NCI-H446 treated with DMSO at 0.1 percent for 48 hours (cell line): ENCODE measurements at places on chromosomes 5 and 9.

DNA sequence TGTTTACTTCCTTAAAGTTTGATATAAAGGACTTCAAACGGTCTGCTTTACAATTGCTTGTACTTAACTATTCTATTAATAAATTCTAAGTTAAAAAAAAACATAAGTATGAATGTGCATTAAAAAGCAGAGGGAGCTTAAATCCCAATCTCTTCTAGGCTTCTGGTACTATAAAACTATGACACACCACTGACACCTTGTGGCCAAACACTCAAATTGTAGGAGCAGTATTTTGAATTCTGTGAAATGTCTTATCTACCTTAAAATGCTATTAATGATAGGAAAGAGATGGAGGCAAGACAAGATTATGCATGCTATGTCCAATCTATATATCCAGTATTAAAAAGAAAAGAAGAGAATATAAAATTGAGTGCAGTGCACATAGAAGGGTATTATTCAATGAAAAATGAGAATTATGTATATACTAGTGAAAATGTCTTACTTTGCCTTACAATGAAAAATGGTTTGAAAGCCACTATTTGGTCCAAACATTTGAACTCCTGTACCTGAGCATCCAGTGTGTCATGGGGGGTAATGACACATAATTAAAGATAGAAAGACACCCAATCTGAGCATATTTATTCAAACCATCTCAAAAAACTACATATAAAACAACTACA, 87.6 kb downstream of the ERP44 start:
- peak; percentile 23 for DNase-seq

- no peak for DNase-seq
Observed at GRCh38 chr9:6147846-6148245, 67.8 kb upstream of the IL33 start.

DNA sequence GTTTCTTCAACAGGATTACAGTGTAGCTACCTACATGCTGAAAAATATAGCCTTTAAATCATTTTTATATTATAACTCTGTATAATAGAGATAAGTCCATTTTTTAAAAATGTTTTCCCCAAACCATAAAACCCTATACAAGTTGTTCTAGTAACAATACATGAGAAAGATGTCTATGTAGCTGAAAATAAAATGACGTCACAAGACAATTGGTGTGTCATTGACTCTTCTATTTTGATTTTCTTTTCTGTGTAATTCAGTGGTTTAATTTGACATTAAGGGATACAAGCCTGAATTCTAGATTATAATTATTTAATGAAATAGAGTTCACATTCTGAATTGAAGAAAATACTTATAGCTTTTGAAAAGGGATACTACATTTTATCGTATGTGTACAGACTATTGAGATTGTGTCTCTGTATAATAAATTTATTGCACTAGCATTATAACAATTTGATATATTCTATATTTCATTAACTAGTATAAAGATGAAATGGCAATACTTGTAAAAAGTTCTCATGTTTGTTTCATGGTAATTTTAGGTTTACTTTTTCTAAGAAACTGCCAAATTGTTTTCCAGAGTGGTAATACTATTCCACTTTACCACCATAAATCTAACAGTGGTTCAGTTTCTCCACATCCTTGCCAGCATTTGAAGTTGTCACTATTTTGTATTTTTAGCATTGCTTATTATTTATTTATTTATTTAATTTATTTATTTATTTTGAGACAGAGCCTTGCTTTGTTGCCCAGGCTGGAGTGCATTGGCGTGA, 18.7 kb downstream of the ANXA1 start:
- no peak for DNase-seq

DNA sequence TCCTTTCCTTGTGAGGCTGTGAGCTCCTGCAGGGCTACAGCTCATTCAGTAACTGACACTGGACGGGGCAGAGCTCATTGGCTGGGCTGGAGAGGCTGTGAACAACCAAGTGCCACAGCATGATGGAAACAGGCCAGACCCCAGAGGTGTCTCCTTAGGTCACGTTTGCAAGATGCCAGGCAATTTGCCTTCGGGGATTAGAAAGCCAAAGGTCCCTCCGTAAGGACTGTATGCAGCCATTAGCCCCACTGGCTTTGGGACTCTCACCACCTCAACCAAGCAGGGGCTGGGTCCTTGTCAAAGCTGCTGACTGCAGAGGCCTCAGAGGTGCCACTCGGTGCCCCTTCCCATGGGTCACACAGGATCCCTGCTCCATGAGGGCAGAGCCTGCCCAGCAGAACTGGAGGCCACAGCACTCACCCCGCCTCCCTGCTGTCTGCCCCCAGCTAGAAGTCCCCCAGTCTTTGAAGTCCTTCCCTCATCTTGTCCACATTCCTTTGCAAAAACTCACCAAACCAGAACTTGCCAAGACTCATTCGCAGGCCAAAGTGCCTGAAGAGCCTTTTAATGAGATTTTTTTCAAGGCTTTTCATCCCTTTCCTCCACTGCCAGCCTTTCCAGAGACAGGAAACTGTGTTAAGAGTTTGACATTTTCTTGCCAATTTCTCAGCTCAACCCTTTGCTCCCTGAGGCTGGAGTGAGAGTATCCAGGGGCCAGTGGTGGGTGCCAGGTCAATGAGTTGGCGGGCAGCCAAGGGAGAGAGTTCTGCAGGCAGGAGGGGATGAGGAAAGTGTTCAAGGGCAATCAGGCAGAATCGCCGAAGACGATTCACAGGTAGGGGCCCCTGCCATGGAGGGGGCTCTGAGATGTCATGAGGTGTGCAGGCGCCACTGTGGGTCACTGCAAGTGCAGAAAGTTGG, 39.7 kb upstream of the SLC25A51 start:
- DNase-seq, result no peak

GRCh38 chr5:41370482-41370881, 139.9 kb downstream of the PLCXD3 start:
- DNase-seq, result no peak

GRCh38 chr9:131530920-131531832, at the start of gene UCK1:
UCK1 (minus strand) TSS chr9:131531263; CDS start chr9:131531174, 89 bp downstream.
- peak; percentile 39 for DNase-seq

DNA sequence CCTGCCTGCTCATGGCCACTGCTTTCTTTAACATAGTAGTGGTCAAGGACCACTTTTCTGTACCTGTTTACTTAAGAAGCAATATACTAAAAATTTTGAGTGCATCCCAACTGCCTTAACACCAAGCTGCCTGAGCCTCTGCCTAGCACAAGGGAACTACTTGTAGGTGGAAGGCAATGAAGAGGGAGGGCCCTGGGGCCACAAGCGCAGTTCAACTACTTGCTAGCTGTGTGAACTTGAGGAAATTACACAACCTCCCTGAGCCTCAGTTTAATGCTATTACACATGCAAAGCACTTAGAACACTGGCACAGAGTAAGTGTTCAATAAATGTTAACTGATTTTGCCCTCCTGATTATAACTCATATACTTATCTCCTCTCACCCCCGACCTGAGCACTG, 6.3 kb downstream of the ARL15 start:
- DNase-seq, result no peak

GRCh38 chr5:178382754-178383164, 150.2 kb upstream of the PHYKPL start:
- no peak for DNase-seq

DNA sequence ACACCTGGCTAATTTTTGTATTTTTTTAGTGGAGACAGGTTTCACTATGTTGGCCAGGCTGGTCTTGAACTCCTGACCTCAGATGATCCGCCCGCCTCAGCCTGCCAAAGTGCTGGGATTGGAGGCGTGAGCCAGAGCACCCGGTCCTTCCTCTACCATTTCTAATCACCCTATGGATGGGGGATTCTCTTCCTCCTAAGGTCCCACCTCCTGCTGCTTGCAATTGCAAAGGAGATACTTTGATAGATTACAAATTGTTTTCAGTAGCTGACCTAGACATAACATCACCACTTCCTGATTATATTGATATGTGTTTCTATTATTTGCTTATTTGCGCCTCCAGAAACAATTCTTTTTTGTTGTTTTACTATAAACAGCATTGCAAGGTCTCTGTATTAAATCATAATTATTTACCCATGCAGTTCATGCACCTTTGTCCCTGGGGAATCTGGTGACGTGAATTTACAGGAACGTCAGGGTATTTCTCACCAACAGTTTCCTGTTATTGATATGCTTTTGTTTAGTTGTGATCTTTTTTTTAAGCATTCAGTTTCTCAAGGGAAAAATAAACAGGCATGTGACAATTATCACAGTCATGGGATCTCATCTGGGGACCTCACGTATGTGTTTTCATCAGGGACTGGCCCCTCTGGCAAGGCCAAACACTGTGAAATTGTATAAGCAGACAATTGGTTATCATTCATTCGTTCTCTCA, 43.2 kb downstream of the ESM1 start:
- DNase-seq, result no peak

DNA sequence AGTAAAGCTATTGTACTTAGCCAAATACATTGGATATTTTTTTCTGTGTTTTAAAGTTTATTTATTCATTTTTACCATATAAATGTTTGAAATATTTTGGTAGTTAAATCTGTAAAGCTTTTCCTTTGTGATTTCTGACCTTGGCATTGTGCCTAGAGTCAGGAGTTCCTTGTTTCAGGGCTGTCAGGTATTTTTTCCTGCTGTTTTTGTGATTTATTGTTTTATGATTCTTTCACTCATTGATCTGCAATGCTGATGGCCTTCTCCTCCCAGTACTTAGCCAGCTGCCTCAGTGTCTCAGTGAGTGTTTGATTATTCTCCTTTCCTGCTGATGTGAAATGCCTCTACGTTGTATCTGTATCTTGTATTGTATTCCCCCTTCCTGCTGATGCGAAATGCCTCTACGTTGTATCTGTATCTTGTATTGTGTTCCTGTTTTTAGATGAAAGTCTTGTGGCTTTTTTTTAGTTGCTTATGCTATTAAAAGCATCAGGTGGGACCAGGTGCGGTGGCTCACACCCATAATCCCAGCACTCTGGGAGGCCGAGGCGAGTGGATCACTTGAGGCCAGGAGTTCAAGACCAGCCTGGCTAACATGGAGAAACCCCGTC, 61.0 kb downstream of the EHMT1 start:
- DNase-seq, result no peak

- DNase-seq, result no peak
Observed at GRCh38 chr9:124468061-124468740, 17.9 kb downstream of the ADGRD2 start.

DNA sequence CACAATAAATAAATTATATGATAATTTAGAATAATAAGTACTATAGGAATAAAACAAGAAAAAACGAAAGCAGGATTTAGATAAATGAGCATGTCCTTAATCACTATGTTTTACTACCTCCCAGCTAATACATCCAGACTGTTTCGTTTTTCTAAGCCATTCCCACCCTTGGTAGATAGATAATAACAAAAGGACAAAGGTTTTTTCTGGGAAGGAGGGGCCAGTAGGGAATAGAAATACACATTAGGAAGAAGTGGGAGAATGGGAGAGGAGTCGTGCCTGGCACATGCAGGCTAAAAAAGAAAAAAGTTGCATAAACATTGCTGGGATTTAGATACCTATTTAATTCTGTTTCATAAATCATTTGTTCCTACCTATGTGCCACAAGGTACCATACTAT, 97.1 kb downstream of the MTX3 start:
- DNase-seq, result no peak

DNA sequence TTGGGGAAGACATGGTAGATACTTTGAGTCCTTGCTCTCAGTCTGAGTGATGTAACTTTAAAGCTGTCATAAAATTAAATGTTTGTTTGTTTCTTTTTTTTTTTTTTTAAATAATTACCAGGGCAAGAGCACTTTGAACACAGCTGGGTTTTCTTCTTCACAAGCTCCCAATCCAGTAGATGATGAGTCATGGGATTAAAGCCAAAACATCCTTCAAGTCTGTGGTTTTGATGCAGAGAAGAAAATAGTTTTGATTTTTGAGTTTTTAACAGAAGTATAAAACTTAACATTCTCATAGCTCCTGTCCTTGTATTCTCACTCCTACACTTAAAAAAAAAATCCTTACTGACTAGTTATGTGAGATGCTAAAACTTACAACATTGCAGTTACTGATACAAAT, 34.8 kb upstream of the IL31RA start:
- no peak for DNase-seq

GRCh38 chr9:38689678-38690077, 30.3 kb downstream of the FAM240B start:
- peak; percentile 69 for DNase-seq

DNA sequence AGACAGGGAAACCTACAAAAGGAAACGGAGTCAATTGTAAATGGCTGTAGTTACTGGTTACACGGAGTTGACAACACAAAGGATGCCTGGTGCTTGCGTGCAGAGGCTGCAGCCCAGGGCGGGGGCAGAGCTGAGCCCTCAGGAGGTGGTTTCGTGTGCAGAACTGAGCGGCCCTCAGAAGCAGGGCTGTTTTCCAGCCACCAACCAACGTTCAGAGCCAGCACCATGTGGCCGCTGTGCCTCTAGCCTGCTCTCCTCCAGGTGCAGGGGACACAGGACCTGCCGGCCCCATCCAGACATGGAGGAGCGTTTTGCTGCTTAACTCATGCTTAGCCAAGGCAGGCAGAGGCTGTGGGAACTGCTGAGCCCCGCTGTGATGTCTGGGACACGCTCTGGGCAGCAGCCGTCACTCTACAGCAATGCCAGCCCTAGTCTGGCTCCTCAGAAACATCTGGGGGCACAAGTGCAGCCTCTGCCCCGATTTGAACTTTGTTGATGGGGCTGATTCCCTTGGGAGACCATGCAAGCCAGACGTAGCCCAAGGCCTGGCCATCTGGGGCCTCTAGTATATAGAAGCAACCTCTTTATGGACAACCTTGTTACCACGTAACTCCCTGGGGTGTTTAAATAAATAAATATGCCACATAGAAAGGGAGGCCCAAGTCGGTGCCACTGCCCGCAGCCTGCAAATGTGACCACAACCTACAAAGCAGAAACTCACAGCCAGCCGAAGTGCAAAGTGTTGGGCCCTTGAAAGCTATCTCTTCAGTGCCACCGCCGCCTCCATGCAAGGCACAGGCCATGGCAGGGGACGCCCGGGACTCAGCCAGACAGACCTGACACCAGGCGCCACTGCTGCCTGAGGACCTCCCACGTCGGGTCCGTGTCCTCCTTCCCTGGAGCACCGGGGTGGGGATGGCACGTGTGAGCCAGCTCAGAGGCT, 42.1 kb downstream of the NKD2 start:
- DNase-seq, result no peak

- no peak for DNase-seq
Observed at GRCh38 chr5:170216257-170216864, 16.4 kb upstream of the C5orf58 start.

GRCh38 chr5:122366501-122366900, 54.5 kb downstream of the SNCAIP start:
- DNase-seq, result no peak

DNA sequence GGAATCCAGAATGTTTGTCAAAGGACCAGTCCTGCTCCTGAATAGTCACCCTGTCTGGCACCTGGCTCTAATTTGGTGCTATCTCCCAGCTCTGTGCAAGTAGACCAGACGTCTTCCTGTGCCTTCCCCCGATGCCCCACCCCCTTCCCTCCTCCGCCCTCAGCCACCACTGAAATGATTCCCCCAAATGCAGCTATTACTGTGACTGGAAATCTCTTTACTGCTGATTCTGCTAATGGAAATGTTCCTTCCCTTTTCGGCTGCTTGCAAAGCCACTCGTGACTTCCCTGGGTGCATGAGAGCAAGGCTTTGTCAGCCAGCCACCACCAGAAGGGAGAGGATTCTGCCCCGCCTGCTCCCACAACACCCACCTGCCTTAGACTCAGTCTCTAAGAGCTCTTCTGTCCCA, 11.4 kb downstream of the ASTN2 start:
- no peak for DNase-seq

GRCh38 chr9:85173967-85174366, 504.4 kb downstream of the NTRK2 start:
- no peak for DNase-seq
